OCI-LY7 (cell line): ENCODE measurements at places on chromosomes 6 and 20. TPM values are rescaled to one million over a fixed set of nuclear protein-coding genes. Genes with fewer than 3 reads are reported as not detected.

- no peak for DNase-seq
Observed at GRCh38 chr20:25072226-25072811, 9.6 kb downstream of the VSX1 start.

GRCh38 chr6:164010441-164011103 lies 596.1 kb downstream of the QKI start:
- no peak for DNase-seq

- no peak for DNase-seq
Observed at GRCh38 chr6:43570876-43571441, 4.9 kb downstream of the XPO5 start.

GRCh38 chr6:166739117-166739975 lies 112.3 kb upstream of the RPS6KA2 start:
- no peak for DNase-seq

DNA sequence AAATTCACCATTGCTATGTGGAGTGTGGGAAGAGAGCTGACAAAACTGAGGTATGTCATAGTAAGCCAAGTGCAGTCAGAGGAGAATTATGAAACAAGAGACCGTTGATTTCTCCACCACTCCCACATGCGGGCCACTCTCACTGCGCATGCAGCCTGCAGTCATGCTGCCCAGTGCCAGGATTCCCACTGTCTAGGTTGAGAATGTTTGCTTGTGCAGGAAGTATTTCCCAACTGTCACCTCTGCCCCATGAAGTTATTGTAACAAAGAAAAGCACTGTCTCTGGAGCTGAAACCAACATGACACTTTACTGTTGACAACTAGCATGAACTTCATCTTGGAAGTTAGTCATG lies 18.7 kb upstream of the SFT2D1 start:
- no peak for DNase-seq

GRCh38 chr6:49539102-49539501 lies 11.4 kb upstream of the C6orf141 start:
- no peak for DNase-seq

- DNase-seq = no peak
Observed at GRCh38 chr20:56843386-56843785, 214.3 kb downstream of the TFAP2C start.

DNA sequence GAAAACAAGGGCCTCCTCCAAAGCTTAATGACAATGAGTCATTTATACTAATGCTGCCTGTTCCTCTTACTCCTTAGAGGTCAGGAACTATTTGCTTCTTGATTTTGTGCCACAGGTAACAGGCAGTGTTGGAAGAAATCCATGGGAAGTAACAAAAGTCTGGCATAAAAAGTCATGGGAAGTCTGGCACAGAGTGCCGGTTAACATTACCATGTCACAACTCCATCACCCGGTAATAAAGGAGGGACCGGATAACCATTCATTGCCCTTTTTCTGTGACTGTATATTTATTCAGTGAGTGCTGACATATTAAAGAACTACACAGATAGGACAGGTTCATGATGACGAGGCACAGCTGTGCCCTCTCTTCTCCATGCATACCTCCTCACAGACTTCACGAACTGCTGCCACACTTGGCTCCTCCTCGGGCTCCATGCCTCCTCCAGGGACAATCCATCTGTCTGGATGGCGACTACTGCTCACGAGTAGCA lies 50.9 kb downstream of the NUDT3 start:
- DNase-seq = no peak

DNA sequence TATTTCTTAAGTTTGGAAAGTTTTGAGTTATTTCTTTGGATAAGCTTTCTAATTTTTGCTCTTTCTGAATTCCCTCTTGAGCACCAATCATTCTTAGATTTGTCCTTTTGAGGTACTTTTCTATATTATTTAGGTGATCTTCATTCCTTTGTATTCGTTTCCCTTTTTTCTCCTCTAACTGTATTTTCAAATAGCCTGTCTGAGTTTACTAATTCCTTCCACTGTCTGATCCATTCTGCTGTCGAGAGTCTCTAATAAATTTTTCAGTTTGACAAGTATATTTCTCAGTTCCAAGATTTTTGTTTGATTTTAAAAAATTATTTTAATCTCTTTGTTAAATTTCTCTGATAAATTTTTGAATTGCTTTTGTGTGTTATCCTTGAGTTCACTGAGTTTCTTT lies 16.3 kb upstream of the ZNF311 start:
- no peak for DNase-seq

DNA sequence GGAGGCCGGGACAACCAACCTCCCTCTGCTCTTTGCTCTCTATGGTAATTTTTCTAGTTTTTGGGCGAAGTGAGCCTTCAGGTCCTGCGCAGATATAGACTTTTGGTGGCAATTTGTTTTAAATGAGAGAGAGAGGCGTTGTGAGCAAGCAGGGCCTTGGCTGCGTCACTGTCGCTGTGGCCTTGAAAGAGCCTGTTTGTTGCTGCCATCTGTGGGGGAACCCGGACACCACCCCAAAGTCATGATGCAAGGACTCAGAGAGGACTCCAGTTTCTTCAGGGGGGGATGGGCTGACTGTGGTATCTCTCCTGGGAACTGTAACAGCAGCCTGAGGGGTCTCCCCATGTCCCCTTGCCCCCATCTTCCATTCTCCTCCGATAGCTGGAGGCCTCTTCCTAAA lies 462.7 kb upstream of the SULF2 start:
- DNase-seq = no peak

- no peak for DNase-seq
Observed at GRCh38 chr6:75268121-75268987, 16.2 kb downstream of the TMEM30A start.

- no peak for DNase-seq
Observed at GRCh38 chr20:638579-638978, 14.4 kb downstream of the SRXN1 start.

- no peak for DNase-seq
Observed at GRCh38 chr6:10194816-10195672, 219.8 kb downstream of the TFAP2A start.

DNA sequence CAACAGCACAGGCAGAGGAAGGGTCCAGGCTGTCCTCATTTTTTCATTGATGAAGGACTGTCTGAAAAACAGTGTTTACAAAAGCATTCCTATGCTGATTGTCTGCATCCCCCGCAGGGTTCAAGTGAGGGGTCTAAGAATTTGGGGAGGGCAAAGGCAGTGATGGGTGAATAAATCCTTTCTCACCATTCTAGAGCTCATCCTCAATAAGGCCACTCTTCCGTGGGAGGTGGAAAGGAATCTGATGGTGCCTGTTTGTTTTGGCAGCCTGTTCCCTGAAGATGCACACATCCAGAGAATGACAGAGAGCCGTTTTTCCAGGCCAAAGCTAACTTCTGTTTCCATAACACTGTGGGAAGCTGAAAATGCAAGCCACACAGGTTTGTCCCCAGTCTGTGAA lies 164.5 kb downstream of the MOXD1 start:
- no peak for DNase-seq

- no peak for DNase-seq
Observed at GRCh38 chr20:45833883-45834796, 541 bp downstream of the SNX21 start.

DNA sequence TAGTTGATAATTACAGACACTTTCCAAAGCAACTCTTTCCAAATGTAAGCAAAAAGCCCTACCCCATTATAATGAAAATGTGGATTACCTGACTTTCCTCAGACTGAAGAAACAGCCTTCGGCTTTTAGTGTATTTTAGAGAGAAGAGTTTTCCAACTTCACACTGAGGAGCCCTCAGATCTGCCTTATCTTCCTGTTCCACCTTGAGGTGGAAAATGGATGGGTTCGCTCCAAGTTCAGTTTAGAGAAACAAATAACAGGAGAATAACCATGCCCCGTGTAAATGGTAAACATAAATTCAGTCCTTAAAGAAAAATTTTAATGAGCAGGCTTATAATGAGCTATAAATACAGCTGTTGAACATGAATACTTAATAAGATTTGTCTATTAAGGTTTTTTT lies 21.1 kb upstream of the MTHFD1L start:
- no peak for DNase-seq

DNA sequence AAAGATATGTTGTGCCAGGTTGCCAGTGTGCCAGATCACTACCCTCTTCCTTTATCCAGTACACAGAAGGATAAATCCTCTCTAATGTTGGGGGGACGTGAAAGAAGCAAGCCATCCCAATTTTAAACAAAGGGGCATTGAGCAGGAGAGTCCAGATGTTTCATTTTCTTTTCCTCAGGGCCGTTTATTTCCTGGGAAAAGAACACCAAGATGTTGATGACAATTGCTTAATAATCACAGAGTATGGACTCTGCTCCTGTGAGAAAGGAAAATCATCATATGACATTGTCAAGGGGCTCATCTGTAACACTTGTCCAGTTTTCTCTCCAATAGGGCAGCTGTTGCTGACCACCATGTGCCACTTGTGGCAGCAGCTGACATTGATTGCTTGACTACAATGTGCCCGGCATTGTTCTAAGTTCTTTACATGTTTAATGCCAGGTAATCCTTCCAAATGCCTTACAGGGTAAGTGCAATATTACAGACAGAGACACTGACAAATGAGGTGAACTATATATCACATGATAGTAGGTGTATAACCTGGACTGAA lies 161.4 kb downstream of the CD109 start:
- no peak for DNase-seq

GRCh38 chr6:9025796-9026394 lies 590.5 kb upstream of the SLC35B3 start:
- DNase-seq = no peak

DNA sequence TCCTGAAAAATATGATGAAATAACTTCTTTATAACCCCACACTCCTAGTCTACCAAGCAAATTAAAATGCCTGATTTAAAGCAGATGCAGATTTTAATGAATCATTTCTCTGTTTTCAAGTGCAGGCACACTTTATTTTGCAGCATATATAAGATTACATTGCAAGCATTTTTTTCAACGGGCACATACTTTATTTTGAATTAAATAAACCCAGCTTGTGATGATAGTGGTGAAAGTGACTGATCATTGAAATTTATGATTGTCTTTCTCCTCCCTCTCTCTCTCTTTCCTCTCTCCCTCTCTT lies 12.2 kb upstream of the MOXD1 start:
- DNase-seq = no peak

DNA sequence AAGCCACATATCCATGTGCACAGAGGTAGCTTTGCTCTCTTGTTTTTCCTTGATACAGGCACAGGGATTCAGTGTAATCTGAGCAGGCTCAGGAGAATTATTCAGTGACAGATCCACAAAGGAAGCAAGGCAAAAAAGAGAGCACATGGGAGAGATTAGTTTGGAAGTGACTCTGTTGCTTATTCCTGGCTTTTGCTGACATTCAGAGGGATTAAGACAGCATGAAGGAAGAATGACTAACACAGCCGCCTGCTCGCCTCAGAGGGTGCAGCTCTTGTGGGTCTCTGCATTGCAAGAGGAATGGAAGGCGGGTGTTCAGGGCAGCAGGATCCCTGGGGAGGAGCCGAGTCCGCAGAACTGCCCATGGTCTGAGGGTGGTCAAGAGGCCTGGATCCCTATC lies 203.4 kb upstream of the KCNQ5 start:
- DNase-seq = no peak

DNA sequence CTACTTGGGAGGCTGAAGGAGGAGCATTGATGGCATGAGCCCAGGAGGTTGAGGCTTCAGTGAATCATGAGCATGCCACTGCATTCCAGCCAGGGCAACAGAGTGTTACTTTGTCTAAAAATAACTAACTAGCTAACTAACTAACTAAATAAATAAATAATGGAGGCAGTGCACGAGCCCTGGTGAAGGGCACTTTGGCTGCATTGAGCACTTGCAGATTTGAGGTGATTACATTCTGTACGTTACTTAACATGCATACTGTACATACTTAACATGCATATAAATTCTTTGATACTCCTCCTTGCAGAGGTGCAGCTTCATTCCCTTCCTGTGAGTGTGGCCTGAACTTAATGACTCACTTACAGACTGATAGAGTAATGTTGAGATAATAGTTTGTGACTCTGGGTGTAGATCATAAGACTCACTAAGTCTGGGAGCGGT lies 10.7 kb downstream of the HLA-A start:
- DNase-seq = no peak

Gene SCGN
- not detected in 2 replicates for total RNA-seq

Gene RING1
- total RNA-seq = 40.0 and 42.7 TPM in 2 replicates

Gene C20orf202
- not detected in 2 replicates for total RNA-seq

Gene KIF16B
- 11.2 and 11.8 TPM in 2 replicates for total RNA-seq

Gene DDAH2
- 20.4 and 26.4 TPM in 2 replicates for total RNA-seq

Gene GDAP1L1
- 0.27 TPM in 1 of 2 replicates, not detected in the other for total RNA-seq

Gene MAN1A1
- 74.3 and 78.9 TPM in 2 replicates for total RNA-seq

Gene IL17F
- not detected in 2 replicates for total RNA-seq

Gene CPNE5
- total RNA-seq = 70.7 and 89.8 TPM in 2 replicates

Gene TUBB
- total RNA-seq = 1,244 and 1,350 TPM in 2 replicates
